ENCODE measurements at places on chromosomes 2 and 18.

GRCh38 chr2:168687314-168687713, 115.1 kb upstream of the NOSTRIN start:
- peaks cover 14% of the 10 kb centered on the region for H3K4me1 ChIP-seq
- no peak overlapping the region for H3K4me3 ChIP-seq
- H3K36me3 ChIP-seq: peaks cover 7% of the 10 kb centered on the region
- H3K27ac ChIP-seq: no peak overlapping the region
- no peak for DNase-seq

DNA sequence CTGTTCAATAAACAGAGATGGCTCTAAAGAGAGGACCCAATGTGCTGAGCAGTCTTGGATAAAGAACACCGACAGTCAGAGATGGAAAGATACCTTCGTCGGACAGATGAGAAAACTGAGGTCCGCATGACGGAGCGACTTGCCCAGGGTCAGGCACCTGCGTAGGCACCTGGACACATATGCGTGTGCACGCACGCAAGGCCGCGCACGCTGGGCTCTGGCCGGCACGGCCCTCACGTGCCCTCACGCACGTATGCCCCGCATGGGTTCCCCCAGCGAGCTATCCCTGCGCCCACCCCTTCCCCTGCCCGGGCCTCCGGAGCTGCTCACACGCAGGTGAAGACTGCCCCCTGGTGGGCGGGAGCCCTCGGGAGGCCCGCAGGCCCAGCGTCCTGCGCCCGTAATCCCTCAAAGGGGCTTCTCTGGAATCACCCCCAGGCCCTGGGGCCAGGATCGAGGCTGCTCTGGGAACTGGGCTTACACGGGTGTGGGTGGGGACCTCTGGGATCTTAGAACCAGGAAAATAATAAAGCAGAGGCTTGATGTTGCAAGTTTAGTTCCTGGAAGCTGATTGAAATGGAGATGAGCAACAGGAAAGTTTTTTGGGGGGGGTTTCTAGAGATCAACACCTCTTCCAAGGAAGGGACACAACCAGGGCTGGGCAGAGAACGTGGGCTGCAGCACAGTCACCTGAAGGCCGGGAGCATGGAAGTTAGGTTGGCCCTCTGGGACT, 246.3 kb downstream of the TNS1 start:
- H3K36me3 ChIP-seq: peaks cover 2% of the 10 kb centered on the region
- no peak overlapping the region for H3K27ac ChIP-seq
- peaks cover 22% of the 10 kb centered on the region for H3K4me1 ChIP-seq
- H3K4me3 ChIP-seq: peak overlapping the region; percentile 38

DNA sequence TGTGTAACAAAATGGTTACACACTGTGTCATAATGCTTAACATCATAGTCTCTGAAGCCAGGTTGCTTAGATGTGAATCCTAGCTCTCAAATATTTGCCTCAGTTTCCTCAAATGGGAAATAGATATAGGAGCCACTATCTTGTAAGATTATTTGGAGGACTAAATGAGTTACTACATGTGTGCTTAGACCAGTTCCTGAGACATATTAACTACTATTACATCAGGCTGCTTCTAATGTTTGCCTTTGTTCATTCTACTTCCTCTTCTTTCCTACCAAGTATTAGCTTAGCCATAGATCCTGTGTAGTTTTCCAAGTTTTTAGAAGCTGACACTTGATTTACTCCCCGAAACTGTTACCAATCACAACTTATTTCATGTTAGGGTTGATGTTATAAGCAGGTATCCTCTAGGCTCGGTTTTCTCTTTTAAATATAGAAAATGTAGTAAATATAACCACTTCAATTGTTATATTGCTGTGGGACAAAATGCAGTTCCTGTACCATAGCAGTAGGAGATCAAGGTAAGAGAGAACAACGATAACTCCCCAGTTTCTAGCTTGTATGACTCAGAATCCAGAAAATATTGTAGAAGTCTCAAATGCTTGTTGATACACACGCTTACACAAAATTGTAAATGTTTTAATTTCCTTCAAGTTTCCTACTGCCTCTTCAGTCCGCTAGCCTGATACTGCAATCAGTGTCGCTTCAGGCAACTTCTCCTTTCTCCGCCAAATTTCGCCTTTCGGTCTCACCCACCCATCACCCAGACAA, 751 bp upstream of the DNAJC10 start:
- no peak overlapping the region for H3K27ac ChIP-seq
- no peak for DNase-seq
- peaks cover 21% of the 10 kb centered on the region for H3K27me3 ChIP-seq
- H3K36me3 ChIP-seq: peaks cover 2% of the 10 kb centered on the region

GRCh38 chr2:219769090-219769910, 141.9 kb downstream of the SLC4A3 start:
- no peaks in the 10 kb centered on the region for H3K36me3 ChIP-seq
- no peaks in the 10 kb centered on the region for H3K4me1 ChIP-seq
- DNase-seq: no peak
- no peaks in the 10 kb centered on the region for H3K27me3 ChIP-seq

DNA sequence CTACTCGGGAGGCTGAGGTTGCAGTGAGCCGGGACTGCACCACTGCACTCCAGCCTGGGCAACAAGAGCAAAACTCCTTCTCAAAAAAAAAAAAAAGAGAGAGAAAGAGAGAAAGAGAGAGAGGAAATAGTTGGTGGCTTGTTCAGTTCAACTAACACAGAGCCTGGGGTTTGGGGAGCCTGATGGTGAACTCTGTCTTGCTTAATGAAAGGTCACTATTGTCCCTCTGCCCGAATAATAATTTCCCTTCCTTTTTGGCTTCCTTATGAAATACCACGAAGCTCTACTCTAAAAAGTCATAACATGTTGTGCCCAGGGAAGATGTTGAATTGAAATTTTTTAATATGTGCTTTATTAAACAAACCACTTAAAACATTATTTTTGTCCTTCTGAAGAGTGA, 17.3 kb downstream of the BCL2 start:
- H3K27ac ChIP-seq: peak overlapping the region; percentile 92
- no peak for DNase-seq
- peak overlapping the region; percentile 64 for H3K4me3 ChIP-seq
- peaks cover 94% of the 10 kb centered on the region for H3K4me1 ChIP-seq
- no peaks in the 10 kb centered on the region for H3K27me3 ChIP-seq

GRCh38 chr18:32190209-32190608, 370 bp downstream of the MEP1B start:
- no peak overlapping the region for H3K27ac ChIP-seq
- H3K36me3 ChIP-seq: no peaks in the 10 kb centered on the region
- H3K4me3 ChIP-seq: no peak overlapping the region
- H3K4me1 ChIP-seq: no peaks in the 10 kb centered on the region
